ENCODE measurements at places on chromosomes 5 and 9.

DNA sequence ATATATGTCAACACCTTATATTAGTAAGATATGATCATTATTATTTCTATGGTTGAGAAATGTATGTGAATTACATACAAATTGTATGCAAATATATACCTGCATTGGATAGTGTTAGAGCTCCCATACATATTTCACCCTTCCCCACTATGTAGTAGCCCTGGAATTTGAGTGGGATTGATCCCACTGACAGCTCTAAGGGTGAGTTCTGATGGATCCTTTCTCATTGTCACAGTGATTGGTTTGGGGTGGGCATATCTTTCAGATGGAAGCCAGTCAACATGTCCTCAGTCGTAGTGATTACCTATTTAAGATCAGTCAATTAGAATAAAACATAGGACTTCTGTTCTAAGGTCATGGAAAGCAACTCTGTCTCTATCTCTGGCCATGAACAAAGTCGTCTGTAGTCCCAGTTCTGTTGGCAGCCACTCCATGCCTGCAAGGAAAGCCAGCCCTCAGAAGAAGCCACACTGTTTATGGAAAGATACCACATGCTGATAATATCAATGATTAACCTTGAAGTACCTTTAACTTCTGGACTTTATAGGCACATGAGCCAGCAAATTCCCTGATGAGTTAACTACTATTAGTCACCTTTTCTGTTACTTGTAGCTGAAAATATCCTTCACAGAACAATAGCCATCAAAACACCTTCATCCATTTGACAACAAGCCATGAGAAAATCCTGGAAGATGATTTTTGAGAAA, 5.1 kb upstream of the CCDC192 start:
- DNase-seq, result no peak

- DNase-seq, result no peak
Observed at GRCh38 chr9:137580209-137580953, 1.7 kb upstream of the DPH7 start.

DNA sequence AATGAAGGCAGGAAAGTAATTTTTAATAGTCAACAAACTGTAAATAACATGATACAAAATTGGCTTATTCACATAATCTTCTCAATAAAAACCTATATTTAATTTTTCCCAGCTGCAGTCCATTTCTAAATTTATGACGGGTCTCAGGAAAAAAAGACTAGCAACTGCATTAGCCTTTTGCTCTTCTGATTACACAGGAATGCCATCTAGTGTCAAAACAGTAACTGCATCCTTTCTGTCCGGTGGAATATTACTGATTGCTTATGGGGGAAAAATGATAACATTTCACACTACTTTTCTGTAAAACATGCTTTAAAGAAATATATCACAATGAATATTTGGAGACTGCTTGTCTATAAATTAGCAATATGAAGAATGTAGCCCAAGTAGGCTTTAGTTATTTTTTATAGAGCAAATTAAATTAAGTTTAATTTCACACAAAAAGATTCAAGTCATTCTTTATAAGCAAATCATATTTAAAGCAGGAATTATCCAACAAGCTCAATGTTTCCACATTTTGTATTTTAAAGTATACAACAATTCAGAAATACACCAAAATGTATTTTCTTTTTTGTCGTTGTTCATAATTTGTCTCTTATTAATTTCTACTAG, 534.7 kb downstream of the CDH10 start:
- no peak for DNase-seq

- DNase-seq, result no peak
Observed at GRCh38 chr9:125272697-125273096, 11.1 kb downstream of the GAPVD1 start.

DNA sequence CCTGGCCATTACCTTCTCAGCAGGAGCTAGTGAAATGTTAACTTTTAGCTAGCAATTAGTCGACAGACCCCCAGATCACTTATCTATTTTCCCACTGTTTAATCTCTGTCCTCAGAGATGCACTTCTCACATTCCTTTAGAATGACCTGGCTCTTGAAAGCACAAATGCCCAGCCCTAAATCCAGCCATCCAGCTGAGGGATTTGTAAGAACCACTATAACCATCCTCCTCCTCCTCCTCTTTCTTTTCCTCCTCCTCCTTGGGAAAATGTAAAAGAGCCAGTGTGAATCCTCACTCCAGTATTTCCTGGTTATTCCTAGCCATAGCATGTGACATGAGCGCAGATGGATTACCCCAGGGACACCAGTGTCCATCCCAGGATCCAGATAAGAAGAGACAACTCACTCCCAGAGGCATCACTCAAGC, 124.3 kb downstream of the ENC1 start:
- no peak for DNase-seq

DNA sequence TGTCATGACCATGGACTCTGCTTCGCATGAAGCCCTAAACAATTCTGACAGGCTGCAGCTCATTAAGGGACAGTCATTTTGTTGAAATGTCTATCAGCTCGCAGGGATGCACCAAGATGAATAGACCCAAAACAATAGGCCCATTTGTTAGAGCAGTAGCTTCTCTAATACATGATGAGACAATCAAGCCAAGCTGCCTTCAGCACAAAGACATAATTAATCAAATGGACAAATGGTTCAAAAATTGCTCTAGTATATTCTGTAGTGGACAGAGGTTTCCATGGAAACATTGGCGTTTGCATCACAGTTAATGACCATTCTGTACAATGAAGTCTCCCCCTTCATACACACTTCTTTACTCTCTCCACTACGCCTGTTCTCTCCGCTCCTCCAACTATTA, 274.6 kb downstream of the ANXA1 start:
- DNase-seq, result no peak

DNA sequence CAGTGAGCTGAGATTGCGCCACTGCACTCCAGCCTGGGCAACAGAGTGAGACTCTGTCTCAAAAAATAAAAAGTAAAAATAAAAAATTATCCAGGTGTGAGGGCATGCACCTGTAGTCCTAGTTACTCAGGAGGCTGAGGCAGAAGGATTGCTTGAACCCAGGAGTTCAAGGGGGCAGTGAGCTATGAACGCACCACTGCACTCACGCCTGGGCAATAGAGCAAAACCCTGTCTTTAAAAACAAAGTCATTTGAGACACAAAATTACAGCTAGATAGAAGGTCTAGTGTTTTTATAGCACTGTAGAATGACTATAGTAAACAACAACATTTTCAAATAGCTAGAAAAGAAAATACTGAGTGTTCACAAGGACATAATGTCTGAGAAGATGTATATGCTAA, 16.4 kb downstream of the IL4 start:
- no peak for DNase-seq

- DNase-seq, result no peak
Observed at GRCh38 chr9:8680157-8680556, 880.6 kb upstream of the DMAC1 start.

DNA sequence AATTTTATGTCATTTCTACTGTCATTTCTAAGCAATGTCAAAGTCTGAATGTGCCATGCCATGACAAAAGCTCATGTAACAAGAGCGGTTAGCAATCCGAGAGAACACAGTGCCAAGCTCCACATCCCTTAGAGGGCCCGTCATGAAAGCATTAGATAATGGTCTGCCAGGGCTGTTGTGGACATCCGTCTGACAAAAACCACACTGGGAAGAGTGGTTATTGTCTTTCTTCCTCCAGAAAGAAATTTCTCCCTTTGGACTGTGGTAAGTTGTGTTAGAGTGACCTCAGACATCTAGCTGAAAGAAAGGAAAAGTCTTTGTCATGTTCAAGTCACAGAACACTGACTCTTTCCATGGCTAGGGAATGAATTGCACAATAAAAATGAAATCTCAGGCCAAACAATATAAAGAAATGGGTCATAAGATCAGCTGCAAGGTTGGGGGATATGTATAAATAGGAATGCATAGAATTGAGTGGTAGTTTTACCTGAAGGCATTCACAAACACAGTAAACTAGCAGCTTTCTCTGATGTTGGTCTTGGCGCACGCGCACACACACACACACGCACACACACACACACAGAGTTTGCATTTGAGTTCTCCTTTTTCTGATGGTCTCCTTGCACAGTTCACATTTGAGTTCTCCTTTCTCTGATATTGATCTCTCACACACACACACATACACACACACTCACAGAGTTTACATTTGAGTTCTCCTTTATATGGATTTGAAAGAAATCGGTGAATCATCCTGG, 5.3 kb downstream of the SLC1A3 start:
- DNase-seq, result no peak

GRCh38 chr5:113900816-113901215, 387.3 kb downstream of the YTHDC2 start:
- DNase-seq, result no peak

DNA sequence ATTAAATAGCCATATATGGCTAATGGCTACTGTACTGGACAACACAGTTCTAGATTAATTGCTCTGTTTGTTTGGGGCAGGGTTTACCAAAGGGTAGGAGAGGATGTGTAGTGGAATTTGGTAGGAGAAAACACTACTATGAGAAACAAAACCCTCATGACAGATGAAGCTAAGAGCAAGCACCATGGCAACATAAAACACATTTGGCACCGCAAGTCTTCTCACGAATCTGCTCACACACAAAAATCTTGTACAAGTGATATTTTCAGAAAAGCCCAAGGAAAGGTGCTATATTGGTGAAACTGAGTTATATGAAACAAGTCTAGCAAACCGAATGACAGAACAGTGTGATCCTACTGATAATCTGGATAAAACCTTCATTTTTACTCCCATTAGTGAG, 38.5 kb downstream of the CSF2 start:
- no peak for DNase-seq

GRCh38 chr9:117723986-117724625, 19.9 kb downstream of the TLR4 start:
- DNase-seq, result no peak

GRCh38 chr9:27179245-27179865, 70.3 kb downstream of the TEK start:
- DNase-seq, result no peak

DNA sequence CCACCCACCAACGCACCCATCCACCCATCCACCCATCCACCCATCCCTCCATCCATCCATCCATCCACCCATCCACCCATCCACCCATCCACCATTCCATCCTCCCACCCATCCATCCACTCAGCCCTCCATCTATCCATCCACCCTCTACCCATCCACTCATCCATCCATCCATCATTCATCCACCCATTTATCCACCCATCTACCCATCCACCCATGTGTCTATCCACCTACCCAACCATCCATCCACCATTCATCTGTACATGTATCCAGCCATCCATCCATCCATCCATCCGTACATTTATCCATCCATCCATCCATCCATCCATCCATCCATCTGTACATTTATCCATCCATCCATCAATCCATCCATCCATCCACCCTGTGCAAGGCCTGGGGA, 11.1 kb upstream of the VAV2 start:
- no peak for DNase-seq

- DNase-seq, result no peak
Observed at GRCh38 chr9:91492237-91492636, 68.6 kb upstream of the NFIL3 start.

- peak; percentile 22 for DNase-seq
Observed at GRCh38 chr5:1723957-1724821, 75.4 kb downstream of the MRPL36 start.

GRCh38 chr5:150789943-150790611, 11.5 kb downstream of the SMIM3 start:
- DNase-seq, result no peak

- no peak for DNase-seq
Observed at GRCh38 chr5:135631391-135631790, 52.6 kb upstream of the CXCL14 start.

DNA sequence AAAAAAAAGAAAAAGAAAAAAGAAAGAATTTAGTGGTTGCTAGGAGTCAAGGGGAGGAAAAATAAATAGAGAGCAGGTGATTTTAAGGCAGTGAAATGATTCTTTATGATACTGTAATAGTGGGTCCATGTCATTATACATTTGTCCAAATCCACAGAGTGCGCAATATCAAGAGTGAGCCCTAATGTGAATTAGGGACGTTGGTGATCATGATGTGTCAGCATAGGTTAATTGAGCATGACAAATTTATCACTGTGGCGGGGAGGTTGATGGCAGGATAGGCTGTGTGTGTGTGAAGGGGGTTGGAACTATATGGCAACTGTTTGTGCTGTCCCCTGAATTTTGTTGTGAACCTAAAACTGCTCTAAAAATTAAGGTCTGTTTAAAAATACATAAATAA, 357.8 kb downstream of the ICE1 start:
- no peak for DNase-seq

- no peak for DNase-seq
Observed at GRCh38 chr5:58912116-58912515, 329.2 kb downstream of the RAB3C start.

- no peak for DNase-seq
Observed at GRCh38 chr5:149700347-149700746, 29.8 kb upstream of the PPARGC1B start.

- no peak for DNase-seq
Observed at GRCh38 chr5:148372166-148372725, 11.5 kb upstream of the FBXO38 start.

DNA sequence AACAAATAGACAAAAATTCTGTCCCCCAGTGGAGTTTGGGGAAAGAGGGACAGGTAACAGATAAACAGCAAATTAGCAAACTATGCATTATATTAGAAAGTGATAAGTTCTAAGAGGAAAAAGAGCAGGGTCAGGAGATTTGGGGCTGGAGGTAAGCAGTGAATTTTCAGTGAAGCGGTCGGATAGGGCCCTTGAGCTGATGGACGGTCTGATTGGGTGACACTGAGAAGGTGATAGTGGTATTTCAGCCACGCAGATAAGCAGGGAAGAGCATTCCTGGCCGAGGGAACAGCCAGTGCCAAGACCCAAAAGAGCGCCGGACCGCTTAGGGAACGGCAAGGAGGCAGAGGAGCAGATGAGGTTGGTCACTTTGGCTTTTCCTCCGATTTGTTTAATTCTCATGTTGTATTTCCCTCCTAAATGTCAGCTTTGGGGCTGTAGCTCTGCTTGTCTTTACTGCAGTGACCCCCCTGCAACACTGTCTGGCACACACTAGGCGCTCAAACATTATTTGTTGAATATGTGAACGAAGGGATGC, 1.1 kb upstream of the PTPN3 start:
- no peak for DNase-seq

- peak; percentile 63 for DNase-seq
Observed at GRCh38 chr5:90940227-90940995, 381.8 kb downstream of the ADGRV1 start.

GRCh38 chr9:14389657-14390056, 75.7 kb upstream of the NFIB start:
- DNase-seq, result no peak

DNA sequence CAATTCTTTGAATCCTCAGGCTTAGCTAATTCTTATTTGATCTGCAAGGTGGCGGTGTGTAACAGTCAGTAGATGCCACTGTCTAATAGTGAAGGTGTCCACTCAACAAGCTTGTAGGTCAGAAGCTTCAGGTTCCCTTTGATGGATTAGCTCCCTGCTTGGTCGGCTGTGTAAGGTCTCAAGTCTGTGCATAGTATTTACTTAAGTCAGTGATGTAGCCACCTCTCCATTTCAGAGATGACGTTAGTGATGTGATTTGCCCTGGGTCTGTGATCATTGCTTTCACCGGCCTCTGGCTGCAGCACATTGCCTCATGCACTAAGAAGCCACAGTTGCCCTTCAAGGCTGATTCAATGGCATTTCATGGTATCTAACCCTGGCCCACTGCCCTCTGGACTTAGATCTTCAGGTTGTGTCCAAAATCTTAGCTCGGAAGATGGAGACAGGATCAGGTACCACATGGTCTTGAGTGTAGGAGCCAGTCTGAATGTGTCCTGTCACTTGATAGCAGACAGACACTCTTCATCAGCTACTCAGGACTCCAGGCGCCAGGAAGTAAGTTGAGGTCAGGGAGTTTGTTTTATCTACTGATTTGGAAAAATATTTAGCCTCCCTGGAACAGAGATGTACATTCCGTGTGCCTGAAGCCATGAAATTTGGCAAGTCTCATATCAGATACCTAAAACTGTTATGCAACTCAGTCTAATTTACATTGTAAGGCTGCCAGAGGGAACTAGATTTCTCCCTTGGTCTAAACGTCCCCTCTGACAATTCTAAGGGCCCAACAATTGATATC, 42.9 kb downstream of the SUB1 start:
- DNase-seq, result no peak
